ENCODE measurements at places on chromosomes 13 and 19.

- no peak for DNase-seq
These were observed 7.9 kb downstream of the FOSB start for GRCh38 chr19:45475537-45476291.

DNA sequence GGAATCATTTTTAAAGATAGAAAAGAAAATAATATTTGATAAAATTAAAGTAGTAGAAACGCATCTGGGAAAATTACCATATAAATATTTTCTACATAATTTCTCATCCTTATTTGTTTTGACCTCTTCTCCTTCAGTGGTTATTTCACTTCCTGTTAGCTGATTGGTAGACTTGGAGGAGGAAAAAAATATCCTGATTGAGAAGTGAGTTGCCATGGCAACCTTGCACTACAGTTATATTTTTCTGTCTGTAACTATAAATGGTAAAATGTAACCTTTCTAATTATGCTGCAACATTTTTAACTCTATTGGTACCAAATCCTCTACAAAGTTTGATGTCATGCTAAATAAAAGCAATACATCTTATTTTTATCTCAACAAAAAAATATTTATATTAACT, 45.2 kb downstream of the SCEL start:
- no peak for DNase-seq

DNA sequence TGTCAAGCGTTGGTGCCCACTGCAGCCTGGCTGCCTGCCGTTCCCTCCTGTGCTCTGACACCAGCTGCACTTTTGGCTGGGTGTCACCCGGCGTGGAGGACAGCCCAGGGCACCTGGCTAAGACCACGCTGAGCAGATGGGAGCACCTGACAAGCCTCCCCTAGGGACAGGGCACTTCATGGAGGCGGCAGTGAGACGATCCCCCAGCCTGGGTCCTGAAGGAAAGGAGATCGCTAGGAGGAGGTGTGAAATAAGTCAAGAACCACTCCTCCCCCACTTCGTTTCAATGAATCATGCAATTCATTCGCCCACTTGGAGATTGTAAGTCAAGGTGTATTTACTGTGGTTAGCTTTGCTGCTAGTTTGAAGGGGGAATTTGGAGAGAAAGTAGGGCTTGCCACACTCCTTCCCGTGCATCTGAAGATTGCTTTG, 38.8 kb downstream of the VSTM2B start:
- peak; percentile 90 for DNase-seq

DNA sequence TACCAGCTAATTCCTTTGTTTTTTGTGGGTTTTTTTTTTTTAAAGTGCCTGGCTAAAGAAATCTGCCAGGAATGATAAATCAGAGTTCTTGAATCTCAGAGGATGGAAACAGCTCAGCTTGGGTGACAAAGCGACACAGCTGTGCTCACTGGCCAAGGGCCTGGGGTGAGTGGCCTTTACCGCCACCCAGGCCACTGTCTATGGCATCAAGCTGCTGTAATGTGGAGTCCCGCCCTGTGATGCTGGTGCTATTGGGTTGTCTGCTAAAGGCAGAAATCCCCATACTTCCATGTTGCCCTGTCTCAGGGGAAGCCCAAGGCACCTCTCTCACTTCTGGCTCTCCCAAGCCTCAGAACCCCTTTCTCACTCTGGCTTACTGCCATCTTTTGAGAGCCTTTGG, 82.6 kb upstream of the FARP1 start:
- DNase-seq, result no peak

GRCh38 chr13:23960566-23961156, 63.4 kb upstream of the C1QTNF9B start:
- no peak for DNase-seq

- DNase-seq, result no peak
These were observed 49.6 kb upstream of the MED4 start for GRCh38 chr13:48144413-48145035.

DNA sequence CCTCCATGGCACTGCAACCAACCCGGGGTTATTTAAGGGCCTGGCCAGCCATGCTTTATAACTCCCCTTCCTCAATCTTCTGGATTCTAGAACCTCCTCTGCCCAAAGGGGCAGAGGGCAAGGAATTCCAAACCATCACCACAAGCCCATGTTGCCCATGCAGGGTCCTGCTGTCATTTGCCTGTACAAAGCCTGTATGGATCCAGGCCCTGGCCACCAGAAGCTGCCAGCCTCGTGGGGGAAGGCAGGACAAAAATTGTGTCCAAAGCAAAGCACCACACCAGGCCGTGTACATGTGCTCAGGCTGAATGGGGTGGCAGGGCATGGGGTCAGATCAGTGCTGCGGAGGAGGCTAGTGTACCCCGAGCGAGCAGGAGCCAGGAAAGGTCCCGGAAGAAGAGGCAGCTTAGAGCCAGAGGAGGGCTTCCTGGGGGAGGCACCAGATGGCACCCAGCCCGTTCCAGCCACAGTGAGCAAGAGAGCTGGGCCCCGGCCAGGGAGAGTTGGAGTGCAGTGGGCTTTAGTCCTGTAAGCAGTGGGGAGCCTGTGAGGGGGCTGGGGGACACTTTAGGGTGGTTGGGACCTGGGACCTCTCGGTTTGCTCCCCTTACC, 35.8 kb downstream of the CAPN12 start:
- DNase-seq, result no peak

DNA sequence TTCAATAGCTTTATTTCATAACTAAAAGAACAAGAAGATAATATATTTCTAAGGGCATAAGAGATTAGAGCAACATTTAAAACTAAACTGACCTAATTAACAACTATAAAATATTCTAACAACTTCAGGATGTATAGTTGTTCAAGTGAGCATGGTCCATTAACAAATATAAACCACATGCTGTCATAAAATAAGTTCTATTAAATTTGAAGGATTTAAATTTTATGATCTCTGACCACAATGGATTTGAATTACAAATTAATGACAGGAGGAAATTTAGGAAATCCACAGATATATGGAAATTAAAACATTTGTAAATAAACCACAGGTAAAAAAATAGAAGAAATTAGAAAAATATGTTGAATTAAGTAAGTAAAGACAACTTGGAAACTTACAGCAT, 196.5 kb upstream of the PCDH20 start:
- no peak for DNase-seq

- no peak for DNase-seq
These were observed 17.6 kb downstream of the ELL start for GRCh38 chr19:18503971-18504885.

DNA sequence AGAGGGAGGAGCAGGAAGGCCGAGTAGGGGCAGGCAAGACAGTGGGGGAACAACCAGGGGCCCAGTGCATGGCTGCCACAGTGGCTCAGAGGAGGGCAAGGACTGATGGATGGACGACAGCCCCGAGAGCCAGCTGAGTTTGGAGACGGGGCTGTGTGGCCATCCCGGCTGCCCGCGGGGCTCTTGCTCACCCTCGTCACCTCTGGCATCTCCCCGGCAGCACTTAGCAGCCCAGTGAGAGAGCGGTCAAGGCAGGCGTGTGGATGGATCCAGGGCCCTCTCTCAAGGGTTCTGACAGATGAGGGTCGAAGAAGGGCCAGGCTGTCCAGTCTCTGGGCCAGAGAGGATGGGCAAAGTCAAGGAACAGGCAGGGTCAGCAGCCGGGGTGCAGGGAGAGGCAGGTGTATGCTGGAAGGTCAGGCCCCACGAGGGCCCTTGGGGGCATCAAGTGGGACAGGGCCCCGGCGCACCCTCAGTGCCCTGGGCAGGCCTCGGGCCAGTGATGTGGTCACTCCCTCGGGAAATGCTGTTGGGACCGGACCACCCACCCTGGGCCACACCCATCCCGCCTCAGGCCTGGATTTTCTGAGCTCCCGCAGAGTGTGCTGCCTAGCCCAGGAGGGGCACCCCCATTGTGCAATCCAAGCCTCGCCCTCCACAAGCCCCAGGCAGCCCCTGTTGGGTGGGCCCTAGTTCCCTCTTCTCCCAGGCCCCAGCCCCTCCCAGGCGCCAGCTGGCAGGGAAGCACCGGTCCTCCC, 56.4 kb upstream of the TPM4 start:
- DNase-seq, result no peak

DNA sequence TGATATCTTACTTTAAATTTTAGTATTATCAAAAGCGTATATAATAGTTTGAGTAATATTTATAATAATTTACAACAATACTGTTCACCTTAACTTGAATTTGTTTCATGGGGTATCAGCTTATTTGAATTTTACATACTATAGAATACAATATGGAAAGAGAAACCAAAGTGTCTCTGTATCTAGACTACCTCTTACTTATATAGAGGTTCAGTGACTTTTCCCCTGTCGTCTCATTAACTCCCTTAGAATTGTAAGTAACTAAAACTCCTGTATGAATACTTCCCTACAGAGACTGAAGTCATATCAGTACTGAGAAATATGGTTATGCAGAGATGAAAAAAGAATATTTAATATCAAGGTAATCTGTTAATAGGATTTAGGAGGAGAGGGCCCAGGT, 26.8 kb downstream of the COG6 start:
- no peak for DNase-seq

GRCh38 chr19:54576411-54576976, 2.9 kb downstream of the LILRA2 start:
- no peak for DNase-seq

GRCh38 chr19:53007200-53007599, 6.5 kb upstream of the ERVV-1 start:
- no peak for DNase-seq

DNA sequence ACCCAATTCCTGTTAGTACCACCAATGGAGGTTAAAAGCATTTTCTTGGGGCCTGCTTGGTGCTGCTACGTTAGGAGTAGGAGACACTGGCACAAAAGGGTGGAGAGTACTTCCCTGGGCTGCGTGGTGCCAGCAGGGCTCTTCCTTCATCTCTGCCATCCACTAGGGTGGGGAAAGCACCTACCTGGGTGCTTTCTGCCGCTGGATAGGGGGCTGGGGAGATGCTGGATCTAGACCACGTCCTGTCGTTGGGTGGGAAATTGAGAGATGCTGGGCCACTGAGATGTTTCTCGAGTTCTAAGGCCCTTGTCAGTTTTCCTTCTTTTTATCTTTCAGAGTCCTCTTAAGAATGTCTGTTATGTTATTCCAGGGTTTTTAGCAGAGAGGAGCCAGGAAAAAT, 6.7 kb upstream of the FCGBP start:
- no peak for DNase-seq

GRCh38 chr19:4372165-4373012, 28.0 kb downstream of the SH3GL1 start:
- no peak for DNase-seq

DNA sequence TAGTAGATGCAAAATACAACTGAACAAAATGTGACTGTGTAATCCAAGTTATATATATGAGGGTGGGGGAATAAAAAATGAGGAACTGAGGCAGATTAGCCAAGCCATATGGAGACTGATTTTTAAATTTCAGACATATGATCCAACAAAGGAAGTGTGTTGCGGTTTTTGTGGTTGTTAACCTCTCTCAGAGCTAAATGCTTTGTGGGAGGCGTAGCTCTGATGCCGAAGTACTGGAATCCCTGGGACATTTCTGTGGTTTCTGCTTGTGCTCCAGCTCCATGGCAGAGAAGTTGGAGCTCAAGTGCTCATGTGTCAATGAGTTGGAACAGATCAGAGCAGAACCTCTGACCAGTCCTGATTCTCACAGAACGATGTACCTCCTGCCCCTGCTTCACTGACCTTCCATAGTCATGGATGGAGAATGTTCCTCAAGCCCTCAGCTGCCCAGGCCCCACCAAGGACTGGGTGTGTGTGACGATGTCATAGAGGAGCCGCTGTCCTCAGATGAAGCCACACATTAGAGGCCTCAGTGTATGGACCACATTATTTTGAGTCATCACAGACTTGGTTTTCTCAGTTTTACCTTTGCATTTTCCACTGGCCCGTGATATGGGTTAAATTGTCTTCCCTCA, 107.6 kb downstream of the SOX1 start:
- DNase-seq, result no peak

DNA sequence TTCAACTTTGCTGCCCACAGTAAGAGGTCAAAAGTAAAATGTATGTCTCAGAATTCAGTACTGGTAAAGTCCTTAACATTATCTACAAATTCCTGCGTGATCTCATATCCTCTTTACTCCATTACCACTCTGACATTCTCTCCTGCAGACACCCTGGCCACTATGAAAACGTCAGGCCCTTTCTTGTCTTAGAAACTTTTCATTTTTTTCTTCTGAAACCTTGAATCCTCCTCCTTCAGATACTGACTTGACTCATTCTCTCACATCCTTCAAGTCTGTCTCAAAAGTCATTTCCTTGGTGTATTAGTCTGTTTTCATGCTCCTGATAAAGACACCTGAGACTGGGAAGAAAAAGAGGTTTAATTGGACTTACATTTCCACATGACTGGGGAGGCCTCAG, 262.3 kb downstream of the POU4F1 start:
- DNase-seq, result no peak

DNA sequence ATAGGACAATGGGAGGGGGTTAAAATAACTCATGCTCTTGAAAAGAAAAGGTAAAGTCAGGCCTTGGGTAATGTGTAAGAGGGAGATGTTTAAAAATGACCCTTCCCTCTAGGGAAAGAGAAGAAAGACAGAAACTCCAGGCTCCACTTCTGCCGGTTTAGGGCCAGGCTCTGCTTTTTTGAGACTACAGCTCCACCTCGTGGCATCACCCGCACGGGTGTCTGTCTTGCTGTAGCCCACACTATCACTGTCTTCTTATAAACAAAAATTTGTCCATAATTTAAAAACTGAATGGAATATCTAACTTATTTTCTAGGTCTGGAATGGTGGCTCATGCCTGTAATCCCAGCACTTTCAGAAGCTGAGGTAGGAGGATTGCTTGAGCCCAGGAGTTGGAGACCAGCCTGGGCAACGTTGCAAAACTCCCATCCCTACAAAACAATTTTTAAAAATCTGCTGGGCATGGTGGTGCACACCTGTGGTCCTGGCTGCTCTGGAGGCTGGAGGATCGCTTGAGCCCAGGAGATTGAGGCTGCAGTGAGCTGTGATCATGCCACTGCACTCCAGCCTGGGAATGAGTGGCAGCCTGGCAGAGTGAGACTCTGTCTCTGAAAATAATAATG, 65.1 kb upstream of the GTF3A start:
- DNase-seq, result no peak
